Mammary epithelial cell (primary cell): ENCODE measurements at places on chromosomes 3 and 15.

DNA sequence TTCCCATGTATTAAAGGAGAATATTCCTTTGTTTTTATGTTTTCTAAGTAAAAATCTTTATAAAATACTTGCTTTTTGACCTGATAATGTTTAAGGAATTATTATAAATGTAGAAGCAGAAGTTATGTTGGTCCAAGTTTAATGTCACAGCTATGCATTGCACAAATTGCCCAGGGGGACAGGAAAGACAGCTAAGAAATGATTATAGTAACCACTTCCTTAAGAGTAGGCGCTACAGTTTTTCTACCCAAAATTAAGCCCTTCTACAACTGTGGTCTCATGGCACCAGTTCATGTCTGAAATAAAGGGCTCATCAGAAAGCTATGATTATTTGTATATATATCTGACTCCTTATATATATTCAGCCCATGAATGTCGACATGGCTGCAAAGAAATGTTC, 176.4 kb downstream of the GBE1 start:
- DNase-seq = no peak

DNA sequence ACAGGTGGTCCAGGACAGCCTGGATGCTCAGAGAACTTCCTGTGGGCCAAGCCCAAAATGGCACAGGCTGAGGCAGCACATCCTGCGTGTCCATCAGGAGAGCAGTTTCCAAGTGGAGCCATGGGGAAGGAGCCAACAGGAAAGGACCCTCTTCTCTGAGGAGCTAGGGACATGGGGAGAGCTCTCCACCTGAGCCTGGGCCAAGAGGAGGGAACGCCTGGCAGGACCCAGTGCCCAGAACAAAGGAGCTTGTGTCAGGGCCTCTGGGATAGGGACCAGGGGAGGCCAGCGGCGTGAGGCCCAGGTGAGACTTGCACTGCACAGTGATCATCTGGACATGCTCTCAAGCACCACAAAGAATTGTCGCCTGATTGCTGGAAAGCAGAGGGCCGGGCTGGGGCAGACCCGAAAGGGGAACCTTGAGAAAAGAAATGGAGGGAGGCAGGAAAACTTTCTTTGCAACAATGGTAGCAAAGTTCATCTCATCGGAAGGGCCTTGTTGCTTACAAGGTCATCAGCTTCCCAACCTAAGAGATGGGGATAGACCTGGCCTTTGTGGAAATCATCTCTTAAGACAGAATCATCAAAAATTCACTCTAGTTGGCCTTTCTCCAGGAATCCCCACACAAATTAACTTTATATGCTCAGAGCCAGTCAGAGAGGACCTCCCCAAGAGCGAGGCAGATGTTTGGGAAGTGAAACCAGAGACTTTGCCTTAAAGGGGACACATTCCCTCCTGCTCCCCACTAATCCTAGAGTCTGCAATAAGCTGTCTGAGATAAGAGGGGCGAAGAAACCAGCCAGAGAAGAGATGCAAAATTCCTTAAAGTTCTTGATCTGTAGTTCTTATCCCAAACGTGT, 47.7 kb upstream of the HES1 start:
- no peak for DNase-seq

- no peak for DNase-seq
Observed at GRCh38 chr3:167078070-167078622, 302.0 kb downstream of the ZBBX start.

DNA sequence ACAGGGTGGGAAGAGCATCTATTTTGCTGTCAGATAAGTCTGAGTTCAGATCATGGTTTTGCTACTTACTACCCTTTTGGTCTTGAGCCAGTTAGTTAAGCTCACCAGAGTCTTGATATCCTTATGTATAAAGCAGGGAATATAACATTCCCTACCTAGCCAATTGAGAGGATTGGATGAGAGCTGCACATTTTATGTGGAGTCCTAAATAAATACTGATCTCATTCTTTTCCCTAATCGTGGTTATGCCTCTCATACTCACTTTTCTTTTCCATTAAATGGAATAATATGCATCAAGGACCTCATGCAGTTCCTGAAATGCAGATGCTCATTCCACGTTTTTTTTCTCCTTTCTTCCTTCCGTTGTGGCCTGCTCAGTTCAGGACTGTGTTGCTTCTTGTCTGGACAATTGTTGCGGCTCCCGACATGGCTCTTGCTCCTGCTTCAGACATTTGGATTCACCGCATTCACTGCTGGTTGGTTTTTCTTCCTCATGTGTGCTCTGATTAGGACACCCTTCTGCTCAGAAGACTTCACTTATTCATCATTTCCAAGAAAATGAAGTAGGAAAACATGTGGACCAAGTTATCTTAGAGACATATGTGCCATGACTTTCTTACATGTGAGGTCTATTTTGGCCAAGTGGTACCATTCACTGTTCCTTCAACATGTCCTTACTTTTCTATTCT, 90.2 kb downstream of the NFKBIZ start:
- no peak for DNase-seq

GRCh38 chr15:51718219-51718618, 19.2 kb downstream of the LYSMD2 start:
- no peak for DNase-seq

GRCh38 chr3:2554656-2555055, 456.0 kb downstream of the CNTN4 start:
- DNase-seq = no peak

DNA sequence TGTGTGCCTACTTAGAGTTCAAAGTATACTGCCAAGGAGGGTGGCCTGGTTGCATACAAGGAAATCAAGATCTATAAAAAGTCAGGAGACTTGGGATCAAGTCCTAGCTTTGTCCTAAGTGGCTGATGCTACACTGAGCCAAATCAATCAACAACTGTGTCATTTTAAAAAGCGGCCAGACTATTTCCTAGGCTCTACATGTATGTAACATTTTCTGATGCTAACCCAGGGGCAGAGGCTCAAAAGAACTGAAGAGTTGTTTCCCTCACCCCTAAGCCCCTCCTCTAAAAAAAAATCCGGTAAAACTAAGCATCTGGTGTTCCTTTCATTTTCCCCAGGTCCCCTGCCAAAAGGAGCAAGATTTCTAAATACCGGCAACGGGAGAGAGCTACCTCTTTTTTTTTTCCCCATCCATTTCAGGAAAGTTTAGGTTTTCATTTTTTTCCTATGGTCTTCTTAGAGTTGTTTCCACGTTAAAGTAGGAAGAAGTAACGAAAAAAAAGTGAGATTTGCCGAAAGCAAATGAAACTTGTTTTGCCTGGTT, 18.8 kb upstream of the CHD2 start:
- no peak for DNase-seq

GRCh38 chr15:53324061-53324460, 435.4 kb downstream of the WDR72 start:
- no peak for DNase-seq

DNA sequence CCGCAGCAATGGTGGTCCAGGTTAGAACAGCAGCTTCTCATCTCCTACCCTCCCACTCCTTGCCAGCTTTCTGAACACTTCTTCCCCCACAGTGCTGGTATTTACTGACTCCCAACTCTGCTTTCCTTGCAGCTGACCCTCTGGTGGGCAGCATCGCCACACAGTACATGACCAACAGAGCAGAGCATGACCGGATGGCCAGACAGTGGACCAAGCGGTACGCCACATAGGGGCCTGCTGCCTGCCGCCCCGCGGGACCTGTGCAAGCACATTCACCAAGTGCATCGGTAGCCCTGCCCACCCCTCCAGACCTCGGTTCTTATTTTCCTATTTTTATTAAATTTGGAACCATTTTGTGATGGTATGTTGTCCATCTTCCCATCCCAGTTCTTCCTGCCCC, 216.2 kb upstream of the UBE2E1 start:
- DNase-seq = no peak

DNA sequence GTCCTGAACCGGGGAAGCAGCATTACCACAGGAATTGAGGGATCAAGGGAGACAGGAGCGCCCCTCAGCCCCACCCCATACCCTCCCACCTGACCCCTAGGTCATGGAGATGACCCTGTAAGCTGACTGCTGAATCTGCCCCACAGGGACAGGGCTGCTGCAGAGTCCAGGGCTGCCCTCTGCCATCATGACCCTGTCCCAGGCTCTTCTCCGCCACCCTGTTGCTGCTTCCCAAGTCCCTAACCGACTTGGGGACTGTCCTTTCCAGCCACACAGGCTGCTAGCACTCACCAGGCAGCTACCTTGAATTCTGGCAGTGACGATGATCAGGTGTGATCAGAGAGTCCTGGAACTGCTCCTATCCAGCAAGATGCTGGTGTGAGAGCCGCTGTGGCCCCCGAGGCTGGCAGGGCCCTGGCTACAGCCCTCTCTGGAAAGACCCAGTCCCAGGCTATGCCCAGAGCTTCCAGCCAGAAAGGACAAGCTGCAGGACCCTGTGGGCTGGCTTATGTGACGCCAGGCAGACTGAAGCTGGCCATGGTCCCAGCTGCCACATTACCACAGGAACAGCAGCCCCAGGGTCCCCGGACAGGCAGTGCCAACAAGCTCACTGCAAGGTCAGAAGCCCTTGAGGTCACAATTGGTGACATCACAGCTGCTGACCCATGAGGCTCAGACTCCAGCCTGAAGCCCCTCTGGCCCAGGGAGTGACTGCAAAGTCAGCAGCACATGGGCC, at the start of gene C3orf22:
Gene C3orf22 (minus strand): TSS at position 597 of the 736 bp plus-strand sequence. CDS start 5,542 bp downstream, outside the sequence.
- DNase-seq = no peak

DNA sequence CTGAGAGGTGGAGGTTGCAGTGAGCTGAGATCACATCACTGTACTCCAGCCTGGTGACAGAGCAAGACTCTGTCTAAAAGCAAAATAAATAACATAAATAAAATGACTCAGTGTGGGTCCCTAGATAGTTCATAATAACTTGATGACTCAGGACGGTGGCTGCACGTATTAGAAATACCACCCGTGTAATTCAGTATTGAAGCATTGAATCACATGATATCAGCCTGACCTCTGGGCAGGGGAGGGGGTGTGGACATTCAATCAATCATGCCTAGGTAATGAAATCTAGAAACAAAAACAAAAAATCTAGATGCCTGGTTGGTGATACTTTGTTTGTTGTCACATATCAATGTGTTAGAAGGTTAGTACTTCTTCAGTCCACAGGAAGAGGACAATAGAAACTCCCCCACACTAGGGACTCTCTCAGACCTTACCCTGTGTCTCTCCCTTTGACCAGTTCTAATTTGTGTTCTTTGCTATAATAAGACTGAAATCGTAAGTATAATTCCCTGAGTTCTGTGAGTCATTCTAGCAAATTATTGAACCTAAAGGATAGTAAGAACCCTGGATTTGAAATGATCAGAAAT, 177.3 kb downstream of the GAP43 start:
- DNase-seq = peak; percentile 74

- DNase-seq = no peak
Observed at GRCh38 chr15:65209701-65210643, 1.3 kb downstream of the CILP start.

GRCh38 chr15:39357480-39358268, 223.2 kb upstream of the THBS1 start:
- no peak for DNase-seq
